ENCODE measurements at places on chromosomes 3 and 15.

DNA sequence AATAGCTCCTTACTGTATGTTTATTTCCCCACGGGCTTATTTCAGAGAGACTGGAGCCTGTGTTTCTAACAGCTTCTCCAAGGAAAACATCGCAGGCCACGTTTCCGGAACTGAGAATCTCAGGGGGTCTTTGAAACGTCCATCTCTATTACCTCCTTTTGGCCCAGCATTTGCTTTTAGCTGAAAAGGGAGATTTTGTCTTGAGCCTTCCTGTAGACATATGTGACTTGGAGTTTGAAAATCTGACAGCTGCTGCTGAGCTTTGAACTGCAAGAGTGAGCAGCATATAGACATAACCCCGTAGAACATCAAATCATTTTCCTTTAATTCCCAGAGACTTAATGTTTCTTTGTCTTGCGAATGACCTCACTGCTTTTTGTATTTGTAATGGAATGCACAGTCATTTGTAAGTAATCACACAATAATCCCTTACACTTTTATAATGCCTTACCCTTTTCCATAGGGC lies 54.6 kb downstream of the LPP start:
- DNase-seq, result no peak

DNA sequence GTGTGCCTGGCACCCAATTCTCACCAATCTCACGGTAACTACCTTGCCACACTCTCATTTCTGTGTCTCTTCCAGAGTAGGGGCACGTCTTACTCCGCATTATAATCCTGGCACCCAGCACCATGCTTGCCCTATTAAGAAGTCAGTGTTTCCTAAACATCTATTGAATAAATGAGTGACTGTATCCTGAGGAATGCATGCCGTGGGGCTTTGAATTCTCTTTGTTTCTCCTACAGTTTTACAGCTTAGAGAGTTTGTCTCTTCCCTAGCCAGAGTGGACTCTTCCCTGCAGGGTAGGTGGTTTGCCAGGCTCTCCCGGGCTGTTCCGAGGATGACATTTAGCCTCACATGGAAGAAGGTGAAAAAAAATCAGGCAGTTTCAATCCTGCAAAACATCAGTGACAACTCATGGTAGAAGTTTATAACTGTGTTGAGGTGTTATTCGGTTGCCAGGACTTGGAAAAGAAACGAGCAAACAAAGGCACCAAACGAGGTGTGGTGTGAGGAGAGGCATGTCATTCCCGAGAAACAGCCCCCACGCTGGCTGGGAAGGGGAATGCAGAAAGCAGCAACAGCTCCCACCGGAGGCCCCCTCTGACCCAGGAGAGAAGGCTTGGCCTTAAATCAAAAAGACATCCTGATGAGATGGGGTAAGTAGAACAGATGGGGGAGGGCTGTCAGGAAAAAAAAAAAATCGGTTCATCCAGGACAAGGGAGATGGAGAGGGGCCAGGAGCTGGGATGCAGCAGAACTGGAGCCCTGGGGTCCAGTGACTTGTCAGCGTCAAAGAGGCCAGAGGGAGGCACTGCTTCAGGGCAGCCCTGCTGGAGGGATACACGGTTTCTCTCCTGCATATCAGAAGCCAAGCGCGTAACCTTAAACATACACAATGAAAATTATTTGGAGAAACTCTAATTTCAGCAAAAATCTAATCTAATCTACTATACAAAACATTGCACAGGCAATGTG lies 168.4 kb upstream of the ARRDC4 start:
- no peak for DNase-seq

GRCh38 chr3:18238746-18239331 lies 186.3 kb downstream of the SATB1 start:
- no peak for DNase-seq

DNA sequence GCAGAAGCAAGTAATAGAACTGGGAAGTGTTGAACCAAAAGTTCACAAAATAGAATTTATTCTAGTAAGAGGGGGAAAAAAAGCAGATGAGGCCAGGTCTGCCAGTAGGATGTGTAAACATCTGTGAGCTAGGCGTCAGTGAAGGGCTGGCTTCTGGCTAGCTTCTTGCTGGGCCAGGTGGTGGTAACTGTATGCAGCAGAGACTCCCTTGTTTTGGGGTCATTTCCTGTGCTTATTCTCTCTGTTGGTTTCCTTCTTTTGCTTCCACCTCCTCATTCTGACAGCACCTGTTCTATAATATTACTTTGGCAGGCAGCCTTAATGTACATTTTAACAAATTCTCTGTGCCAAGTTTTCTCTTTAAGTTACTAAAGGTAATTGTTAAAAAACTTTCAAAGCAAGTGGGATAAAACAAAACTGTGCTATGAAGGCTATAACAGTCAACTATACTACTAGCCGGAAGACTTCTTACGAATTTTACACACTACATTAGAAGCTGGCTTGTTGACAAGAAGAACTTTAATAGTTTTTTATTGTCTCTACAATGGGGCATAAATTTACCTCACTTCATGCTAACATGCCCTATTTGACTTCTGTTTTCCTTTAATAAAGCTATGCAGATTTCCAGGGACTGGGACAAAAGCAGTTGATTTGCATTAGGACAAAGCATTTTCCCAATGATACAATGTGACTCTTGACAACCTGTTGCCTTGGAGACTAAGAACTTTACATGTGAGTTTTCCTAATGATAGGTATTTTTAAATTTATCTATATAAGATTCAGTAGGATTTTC lies 318.8 kb upstream of the NAALADL2 start:
- no peak for DNase-seq

- DNase-seq, result no peak
Observed at GRCh38 chr3:11074451-11074850, 79.8 kb upstream of the HRH1 start.

DNA sequence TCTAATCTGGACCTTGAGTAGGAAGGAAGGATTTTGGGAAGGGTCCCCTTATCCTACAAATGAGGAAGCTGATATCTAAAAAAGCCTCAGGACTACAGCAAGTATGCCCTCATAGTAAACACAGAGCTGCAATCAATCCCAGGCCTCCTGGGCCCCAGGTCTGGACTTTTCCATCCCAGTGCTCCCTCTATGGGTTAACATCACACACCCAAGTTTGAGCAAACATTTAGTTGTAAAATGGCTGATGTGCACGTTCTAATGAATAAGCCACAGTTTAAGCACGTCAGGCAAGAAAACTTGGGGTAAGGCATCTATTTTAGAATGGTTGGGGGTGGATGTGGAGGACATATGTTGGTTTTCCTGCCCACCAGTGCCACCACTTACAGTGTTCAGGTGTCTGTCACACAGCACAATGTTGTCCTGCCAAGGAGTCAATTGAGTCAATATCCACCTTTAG lies 44.3 kb upstream of the UBE2E1 start:
- DNase-seq, result no peak

GRCh38 chr3:134619884-134620445 lies 30.9 kb downstream of the KY start:
- no peak for DNase-seq

Measured in activated CD4-positive, alpha-beta T cell treated with anti-CD3 and anti-CD28 coated beads, Interleukin-2, amount 50 U/mL, for 1 hour (primary cell).